WERI-Rb-1 (cell line): ENCODE measurements at places on chromosomes 5 and 9.

GRCh38 chr9:70682298-70682697, 267.8 kb upstream of the KLF9 start:
- no peak for DNase-seq

GRCh38 chr5:76403766-76404222, 709 bp downstream of the IQGAP2 start:
- peak; percentile 76 for DNase-seq

DNA sequence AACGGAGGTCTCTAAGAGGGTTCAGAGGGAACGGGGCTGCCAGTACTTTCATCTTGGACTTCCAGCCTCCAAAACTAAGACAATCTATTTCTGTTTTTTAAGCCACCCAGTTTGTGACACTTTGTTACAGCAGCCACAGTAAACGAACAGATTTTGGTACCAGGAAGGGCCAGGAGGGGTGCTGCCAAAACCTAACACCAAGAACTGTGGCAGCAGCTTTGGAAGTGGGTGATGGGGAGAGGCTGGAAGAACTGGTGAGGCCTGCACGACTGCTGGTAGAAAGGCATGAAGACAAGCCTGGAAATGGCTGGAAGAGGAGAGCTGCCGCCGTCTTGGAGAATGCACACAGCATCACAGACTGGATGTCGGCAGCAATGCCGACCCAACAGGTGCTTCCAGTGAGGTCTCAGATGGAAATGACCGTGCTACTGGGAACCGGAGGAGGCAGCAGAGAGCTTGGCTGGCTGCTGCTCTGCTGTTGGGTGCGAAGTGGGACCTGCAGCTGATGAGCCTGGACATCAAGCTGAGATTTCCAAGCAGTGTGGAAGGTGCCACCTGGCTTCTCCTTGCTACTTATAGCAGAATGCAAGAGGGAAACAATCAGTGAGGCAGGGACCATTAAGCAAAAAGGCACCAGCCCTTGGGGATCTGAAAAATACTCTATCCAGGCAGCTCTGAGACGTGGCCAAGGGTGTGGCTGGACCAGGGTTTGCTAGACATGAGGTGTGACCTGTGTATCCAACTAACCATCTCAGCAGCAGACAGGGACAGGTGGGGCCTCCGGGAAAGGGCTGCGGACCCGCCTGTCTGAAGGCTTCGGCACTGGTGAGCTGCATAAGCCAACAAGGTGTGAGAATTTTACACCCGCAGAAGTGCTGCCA, 4.7 kb upstream of the TMEM210 start:
- no peak for DNase-seq

DNA sequence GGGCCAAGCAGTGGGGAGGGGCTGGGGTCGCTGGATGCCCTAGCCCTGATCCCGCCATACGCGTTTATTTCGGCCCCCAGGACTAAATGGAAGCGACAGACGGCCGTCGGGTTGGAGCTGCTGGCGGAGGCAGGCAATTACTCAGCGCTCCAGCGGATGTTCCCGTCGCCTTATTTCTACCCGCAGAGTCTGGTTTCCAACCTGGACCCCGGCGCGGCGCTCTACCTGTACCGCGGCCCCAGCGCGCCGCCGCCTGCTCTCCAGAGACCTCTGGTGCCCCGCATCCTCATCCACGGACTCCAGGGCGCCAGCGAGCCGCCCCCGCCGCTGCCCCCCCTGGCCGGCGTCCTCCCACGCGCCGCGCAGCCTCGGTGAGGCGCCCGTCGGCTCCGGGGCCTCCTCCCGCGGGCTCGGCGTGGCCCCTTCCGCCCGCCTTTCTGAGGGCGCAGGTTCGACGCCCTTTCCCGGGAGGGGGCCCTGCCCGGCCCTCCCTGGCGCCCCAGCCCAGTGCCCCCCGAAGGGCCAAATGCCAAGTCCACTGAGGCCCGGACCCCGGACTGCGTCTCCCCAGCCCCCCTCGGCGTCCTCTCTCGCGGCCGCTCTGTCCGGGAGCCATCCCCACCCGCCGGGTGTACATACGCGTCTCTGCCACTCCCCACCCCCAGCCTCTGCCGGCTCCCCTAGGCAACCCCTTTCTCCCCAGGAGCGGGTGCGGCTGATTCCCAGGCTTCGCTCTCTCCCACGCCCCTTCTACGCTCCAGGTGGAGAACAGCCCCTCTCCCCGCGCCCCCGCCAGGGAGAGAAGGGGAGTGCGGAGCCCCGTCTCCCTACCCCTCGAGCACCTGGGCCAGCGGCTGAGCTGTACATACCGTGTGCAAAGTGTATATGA, 7.0 kb downstream of the BARHL1 start:
- DNase-seq, result no peak

- peak; percentile 65 for DNase-seq
Measured at GRCh38 chr9:130343445-130343918, 77.9 kb downstream of the HMCN2 start.

DNA sequence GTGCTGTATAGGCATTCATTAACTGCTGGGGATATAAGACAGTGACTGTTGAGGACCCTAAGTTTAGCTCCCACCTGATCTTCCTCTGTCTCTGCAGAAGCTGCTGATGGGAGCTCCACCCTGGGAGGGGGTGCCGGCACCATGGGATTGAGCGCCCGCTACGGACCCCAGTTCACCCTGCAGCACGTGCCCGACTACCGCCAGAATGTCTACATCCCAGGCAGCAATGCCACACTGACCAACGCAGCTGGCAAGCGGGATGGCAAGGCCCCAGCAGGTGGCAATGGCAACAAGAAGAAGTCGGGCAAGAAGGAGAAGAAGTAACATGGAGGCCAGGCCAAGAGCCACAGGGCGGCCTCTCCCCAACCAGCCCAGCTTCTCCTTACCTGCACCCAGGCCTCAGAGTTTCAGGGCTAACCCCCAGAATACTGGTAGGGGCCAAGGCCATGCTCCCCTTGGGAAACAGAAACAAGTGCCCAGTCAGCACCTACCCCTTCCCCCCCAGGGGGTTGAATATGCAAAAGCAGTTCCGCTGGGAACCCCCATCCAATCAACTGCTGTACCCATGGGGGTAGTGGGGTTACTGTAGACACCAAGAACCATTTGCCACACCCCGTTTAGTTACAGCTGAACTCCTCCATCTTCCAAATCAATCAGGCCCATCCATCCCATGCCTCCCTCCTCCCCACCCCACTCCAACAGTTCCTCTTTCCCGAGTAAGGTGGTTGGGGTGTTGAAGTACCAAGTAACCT, 22.1 kb downstream of the PCDHGC5 start:
- DNase-seq, result no peak

DNA sequence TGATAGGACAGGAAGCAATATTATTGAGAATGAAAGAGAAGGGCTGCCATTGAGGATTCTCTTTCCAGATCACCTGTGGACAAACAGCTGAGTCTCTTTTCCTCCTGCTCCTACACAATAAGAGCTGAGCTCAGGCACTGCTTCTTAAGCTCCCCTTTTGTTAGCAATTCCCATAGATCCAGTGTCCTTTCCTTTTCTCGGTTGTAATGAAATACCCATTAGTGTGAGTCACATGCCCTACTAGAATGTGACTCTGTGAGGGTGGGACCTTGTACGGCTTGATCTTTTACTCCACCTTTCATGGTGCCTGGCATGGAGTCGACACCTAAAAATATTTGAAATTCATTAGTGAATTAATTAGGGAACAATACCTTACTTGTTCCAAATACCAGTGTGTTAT, 269.2 kb downstream of the NR3C1 start:
- DNase-seq, result no peak

DNA sequence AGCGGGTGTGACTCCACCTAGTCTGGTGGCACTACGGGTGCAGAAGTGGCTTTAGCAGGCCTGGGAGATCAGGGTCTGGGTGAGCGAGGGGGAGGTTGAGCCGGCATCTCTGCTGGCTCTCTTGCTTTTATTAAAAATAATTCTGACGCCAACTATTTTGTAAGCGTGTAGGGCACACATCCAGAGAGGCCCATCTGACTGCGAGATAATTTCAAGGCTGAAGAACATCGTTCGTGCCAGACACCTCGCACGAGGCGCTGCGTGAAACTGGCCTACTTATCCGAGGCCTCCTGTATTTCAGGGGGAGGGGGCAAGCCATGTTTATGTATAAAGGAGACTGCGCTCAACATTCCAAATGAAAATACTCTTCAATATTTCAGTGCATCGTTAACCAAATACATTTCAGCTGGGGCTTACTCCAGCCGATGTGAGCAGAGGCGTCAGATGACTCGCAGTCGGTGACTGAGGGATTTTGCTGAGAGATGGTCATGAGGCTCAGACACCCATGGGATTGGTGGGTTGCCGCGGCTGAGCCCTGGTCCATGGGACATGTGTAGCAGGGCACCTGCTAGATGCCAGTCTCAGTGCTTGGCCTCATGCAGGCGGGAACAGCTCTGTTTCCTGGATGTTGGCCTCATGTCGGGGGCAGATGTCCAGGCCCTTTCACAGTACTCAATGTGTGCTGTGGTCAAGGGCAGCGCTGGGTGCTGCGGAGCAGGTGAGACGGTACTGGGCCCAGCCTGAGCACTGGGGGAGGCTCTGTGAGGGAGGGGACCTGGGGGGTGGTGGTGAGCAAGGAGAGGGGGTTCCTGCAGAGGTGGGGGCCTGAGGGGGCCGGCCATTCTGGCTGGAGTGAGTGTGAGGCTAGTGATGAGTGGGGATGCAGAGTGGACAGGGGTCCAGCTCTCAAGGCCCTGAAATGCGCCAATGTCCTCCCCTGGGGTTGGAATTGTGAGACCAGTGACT, 201.5 kb downstream of the DAB2IP start:
- DNase-seq, result no peak

DNA sequence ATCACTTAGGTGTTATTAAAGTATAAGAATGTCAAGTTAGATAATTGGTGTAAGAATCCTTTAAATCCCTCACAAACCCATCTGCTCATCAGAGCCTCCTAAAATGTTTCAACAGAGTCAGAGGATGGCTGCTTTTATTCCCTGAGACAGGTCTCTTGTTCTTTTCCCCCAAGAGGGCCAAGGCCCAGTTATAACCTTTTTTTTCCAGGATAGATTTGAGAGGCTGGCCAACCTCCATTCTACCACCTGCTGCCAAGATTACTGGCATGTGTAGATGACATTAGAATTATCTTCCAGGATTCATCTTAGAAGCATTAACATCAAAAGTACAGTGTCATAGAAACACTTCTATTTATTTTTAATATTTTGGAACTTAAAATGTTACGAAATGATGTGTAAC, 305.1 kb downstream of the TRPM3 start:
- DNase-seq, result no peak

DNA sequence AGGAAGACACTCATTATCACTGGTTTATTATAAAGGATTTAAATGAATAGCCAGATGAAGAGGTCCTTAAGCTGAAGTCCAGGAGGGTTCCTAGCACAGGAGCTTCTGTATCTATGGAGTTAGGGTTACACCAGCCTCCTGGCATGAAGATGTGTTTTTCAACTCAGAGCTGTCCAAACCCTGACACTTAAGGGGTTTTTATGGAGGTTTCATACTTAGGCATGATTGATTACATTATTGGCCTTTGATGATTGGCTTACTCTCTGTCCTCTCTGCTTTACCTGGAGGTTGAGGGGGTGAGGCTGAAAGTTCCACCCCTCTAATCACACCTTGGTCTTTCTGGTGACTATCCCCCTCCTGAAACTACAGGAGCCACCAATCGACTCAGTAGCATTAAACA, 84.9 kb upstream of the ZNF169 start:
- no peak for DNase-seq

- no peak for DNase-seq
Measured at GRCh38 chr9:116039312-116039711, 114.3 kb upstream of the PAPPA start.

DNA sequence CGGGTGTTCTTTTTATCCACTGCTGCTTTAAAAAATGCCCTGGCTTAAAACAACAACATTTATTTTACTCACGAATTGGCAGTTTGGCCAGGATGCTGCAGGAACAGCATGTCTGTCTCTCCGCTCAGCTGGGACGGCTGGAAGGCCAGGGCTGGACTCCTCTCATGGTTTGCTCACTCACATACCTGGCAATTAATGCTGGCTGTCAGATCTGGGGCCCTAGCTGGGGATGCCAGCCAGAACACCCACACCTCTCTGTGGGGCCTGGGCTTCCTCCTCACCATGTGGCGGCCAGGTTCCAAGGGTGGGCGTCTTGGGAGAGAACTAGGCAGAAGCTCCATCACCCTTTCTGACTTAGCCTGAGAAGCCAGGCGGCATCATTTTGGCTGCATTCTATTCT, 189.1 kb upstream of the IL12B start:
- no peak for DNase-seq

DNA sequence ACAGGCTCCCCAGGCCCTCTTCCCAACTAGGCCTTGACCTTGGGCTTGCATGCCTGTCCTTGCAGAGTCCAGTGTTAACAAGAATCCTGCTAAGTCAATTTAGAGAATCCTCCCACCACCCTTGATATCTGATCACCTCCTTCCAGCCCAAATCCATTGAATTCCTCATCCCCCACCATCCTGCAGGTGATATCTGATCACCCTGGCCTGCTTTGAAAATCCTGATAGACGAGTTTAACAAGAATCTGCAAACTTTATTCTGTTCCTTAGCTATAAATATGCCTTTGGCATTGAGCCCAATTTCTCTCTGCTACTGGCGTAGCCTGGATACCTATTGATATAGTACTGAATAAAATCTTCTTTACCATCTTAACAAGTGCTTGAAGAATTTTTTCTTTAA, 125.5 kb downstream of the DIRAS2 start:
- DNase-seq, result no peak

- no peak for DNase-seq
Measured at GRCh38 chr9:36194326-36195000, 3.7 kb downstream of the CLTA start.

DNA sequence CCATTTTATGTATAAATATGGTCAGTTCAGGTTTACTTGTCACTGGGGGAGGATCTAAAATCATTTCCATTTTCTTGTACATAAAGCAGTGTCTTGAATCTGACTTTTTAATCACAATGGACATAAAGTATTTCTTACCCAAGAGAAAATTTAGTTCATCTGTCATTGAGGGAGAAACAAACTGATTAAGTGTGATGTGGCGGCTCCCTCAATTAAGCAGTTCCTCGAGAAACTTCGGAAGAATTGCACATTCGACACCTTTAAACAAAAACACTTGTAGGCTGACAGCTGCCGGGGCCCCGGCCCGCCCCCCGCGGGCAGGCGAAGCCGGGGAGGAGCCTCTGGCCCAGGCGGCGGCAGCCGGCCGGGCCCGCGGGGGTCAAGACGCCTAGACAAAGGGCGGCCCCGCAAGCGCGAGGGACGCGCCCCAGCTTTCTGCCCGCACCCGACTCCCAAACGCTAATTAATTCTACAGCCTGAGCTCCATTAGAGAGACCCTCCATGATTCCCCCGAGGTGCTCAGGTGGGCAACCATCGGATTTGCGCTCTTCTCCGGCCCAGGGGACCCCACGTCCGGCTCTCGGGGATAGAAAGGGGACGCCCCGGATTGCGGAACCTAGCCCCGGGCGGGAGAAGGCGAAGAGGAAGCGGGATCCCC, 750 bp downstream of the TRIM36 start:
- DNase-seq, result peak; percentile 58
